ENCODE measurements at places on chromosomes 2 and 18.

- DNase-seq = no peak
These were observed 15.9 kb upstream of the SERPINB11 start for GRCh38 chr18:63686871-63687270.

DNA sequence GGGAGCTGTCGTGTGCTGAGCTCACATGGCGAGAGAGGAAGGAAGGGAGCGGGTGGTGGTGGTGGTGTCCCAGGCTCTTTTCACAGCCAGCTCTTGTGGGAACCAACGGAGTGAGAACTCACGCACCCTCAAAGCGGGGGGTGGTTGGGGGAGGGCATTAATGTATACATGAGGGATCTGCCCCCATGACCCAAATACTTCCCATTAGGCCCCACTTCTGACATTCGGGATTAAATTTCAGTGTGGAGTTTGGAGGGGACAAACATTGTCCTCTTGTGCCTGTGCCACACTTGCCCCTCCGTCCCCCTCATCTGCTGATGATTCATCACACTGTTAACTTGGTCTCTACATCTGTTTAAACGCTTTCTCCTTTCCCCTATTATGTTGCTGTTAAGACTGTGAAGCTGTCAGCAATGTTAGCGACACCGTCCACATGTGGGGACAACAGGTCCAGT, 22.5 kb downstream of the INPP4A start:
- no peak for DNase-seq

DNA sequence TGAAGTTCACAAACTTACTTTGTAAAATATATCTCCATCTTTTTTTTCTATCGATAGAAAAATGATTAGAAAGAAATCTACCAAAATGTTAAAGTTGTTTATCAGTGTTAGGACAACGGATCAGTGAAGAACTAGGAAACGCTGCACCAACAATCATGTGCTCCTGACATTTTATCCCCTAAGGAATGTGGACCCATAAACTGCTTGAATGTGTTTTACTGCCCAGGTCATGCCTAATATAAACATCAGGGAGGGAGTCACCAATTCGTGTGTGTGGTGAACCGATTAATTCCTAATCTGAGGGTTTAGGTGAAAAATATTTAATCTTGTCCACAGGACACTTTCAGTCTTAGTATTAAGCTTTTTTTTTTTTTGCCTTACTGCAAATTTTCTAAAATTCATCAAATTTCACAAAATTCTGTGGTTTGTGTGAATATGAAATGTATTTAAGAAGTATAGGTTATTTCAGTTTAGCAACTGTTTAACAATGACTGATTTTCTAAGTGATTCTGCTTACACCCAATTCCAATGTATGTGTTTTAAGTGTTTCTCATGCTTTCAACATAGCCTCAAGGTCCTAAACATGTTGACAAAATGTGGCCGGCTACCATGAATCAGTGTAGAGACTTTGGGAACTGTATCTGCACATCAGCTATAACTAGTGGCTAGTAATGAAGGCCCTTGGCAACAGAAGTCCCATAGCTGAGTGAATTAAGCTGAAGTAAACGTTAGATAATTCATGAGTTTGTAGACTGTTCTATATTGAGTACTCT, 11.1 kb upstream of the KIDINS220 start:
- DNase-seq = no peak

- no peak for DNase-seq
These were observed 1.3 kb downstream of the AOX1 start for GRCh38 chr2:200587007-200587616.

Data from activated naive CD8-positive, alpha-beta T cell treated with anti-CD3 and anti-CD28 coated beads, Interleukin-2, amount 50 U/mL, for 24 hours (primary cell).